ENCODE measurements at places on chromosomes 7 and 10.

GRCh38 chr10:126930883-126931503, 25.8 kb downstream of the DOCK1 start:
- no peak for DNase-seq

DNA sequence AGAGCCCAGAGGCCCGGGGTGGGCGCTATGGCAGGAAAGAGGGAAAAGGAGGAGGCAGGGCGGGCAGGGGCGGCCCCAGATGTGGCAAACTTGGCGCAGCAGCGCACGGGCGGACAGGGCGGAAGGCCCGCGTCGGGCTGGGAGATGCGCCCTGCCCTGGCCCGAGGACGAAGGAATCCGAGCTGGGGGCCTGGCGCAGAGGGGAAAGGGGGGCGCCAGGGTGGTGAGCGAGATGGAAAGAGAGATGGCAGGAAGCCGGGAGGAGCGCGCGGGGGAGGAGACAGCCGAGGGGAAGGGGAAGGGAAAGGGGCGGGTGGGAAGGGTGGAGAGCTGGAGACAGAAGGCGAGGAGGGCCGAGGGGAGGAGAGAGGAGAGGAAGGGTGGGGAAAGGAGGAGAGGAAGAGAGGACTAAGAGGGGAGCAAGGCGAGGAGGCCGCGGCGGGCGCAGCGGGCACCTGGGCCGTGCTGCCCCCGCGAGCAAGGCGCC, at the start of gene MARVELD1:
Gene MARVELD1 (plus strand): TSS at position 392 of the 487 bp plus-strand sequence. CDS start 147 bp downstream, outside the sequence.
- DNase-seq: peak; percentile 45

DNA sequence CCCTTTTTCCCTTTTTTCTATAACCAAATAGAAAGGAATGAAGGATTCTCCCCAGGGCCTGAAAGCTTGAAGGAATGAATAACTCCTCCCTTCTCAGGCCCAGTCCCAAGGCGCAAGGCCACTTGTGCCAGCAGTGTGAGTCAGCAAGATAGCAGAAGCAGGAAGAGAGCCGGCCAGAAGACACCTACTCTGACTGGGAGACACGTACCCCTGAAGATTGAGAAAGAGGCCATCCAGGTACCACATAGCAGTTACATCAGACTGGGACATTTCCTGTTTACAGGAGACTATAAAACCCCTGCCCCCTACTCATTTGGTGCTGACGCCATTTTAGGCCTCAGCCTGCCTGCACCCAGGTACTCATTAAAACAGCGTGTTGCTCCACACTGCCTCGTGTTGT, 65.5 kb downstream of the LRRC17 start:
- no peak for DNase-seq

DNA sequence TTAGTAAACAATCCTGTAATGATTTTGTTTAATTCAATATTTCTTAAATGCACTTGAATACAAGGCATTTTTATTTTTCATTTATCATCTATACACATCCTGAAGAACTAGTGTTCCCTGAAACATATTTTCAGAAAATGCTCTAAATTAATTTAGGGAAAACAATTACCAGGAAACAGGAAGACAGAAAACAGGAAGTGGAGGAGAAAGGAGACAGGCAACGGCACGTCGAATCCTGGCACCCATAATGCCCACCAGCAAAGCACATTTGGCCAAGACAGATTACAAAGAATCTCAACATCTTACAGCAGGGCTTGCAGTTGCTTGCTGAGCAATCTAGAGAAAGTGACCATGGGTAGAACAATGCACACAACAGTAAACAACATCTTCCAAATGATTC, 571.1 kb downstream of the GRID1 start:
- DNase-seq: no peak

DNA sequence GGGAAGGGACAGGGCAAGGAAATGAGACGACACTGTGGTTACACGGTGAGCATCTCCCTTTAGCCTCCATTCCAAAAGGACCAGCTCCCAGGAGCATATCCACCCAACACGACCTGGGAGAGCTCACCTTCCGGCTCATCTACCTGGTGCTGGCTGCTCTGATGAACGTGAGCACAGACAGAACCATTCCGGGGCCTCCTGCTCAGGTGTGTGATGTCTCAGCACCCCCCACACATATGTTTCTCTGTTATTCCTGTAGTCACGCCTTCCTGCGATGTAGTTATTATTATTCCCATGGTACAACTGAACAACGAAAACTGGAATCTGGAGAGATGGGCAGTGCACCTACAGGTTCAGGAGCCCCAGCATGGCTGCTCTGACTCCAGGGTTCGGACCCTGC, 20.5 kb upstream of the GPR26 start:
- no peak for DNase-seq

- no peak for DNase-seq
Measured at GRCh38 chr7:80711531-80711930, 73.1 kb downstream of the CD36 start.

- no peak for DNase-seq
Measured at GRCh38 chr10:30538086-30538485, 91.5 kb downstream of the LYZL2 start.

- no peak for DNase-seq
Measured at GRCh38 chr7:112176693-112177415, 29.3 kb downstream of the DOCK4 start.

DNA sequence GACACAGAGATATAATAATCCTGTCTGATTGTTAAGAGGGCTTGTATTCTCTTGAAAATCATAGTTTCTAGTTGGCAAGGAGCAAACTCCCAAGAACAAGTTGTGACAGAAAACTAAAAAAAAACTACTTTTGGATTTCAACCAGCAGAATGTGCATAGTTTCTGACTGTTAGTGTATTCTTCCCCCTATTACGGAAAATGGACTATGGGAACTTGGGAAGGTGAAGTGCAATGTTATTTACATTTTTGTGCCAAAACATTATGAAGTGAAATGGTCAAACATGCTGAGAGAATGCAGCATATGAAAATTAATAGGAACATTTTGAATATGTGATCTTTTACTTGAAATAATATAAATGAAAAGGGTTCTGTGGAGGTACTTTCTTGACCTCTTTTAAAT, 660.8 kb downstream of the SUGCT start:
- DNase-seq: no peak

DNA sequence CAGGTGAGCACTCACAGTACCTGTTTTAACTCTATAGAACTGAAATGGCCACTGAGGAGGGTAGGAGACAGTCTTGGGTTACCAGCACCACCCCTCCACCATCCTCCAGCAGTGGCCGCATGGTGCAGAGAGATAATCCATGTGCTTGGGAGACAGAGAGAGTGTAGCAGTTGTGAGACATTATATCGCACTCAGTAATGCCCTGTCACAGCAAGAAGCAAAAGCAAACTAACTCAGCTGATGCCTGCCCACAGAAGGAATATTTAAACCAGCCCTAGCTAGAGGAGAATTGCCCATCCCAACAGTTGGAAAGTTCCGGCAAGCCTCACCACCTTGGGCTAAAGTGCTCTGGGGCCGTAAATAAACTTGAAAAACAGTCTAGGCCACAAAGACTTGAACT, 58.8 kb upstream of the HBP1 start:
- no peak for DNase-seq

DNA sequence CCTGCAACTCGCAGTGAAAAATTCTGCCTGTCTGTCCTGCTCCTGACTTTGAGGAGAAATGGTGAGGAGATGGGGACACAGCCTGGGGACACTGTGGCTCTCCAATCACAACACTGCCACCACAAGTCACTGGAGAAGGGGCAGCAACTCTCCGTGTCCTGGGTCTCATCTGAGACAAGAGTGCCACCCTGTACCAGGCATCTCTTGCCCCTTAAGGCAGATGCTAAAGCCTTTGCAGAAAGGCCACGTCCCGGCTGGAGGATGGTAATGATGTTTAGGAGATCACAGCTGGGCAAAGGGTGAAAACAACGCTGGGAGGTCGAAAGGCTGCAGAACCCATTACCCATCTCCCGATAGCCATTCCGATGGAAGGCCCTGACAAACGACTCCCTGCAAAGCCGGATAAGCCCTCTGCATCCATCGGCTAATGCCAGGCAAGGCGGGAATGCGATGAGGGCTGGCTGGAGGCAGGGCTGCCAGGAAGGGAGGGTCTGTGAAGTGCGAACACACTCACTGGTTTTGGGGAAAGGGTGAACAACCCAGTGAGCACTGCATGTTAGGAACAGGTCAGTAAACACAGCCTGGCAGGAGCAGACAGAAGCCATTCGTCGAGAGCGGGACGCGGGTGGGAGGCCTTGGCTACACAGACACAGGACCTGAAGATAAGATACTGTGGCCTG, 190.8 kb downstream of the ADARB2 start:
- DNase-seq: no peak

GRCh38 chr7:140752533-140752932, 56.0 kb downstream of the NDUFB2 start:
- DNase-seq: no peak

Measured in G401 (cell line).